ENCODE measurements at places on chromosomes 5 and 9.

DNA sequence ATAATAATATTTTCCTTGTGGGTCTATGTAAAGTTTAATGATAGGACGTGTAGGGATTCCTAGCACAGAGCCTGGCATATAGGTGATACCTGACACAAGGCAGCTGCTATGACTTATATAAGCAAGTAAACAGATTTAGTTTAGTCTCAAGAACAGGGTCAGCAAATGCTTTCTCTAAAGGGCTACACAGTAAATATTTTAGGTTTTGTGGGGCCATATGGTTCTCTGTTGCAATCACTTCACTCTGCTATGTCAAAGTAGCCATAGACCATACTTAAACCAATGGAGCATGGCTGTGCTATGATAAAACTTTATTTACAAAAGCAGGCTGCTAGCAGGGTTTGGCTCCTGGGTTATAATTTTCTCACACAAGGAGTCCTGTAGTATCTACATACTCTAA, 204.8 kb upstream of the KLF4 start:
- DNase-seq: no peak

DNA sequence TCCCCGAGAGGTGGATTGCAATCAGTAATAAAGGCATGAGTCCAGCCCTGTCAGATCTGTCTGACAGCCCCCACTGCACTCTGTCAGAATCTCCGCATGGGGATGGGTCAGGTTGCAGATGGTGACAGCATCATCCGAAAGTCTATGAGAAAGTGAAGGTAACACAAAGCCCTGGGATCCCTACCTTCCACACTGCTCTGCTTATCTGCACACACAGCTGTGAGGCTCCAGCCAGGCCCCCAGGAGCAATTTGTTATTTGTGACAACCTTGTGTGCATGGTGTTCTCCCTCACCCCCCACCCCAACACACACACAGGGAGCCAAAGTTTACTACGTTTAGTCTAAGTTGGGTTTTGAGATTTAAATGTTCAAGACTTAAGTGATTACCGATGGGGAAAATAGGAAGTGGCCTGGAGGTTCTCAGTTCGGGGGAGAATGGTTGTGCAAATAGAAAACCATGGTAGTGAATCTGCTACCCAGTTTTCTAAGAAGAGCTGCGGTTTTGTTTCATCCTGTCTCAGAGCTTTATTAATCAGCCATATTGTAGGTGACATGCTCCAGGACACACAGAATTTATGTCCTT, 92.7 kb downstream of the SV2C start:
- peak; percentile 59 for DNase-seq

GRCh38 chr9:75889977-75890471, 449 bp upstream of the PCSK5 start:
- no peak for DNase-seq

DNA sequence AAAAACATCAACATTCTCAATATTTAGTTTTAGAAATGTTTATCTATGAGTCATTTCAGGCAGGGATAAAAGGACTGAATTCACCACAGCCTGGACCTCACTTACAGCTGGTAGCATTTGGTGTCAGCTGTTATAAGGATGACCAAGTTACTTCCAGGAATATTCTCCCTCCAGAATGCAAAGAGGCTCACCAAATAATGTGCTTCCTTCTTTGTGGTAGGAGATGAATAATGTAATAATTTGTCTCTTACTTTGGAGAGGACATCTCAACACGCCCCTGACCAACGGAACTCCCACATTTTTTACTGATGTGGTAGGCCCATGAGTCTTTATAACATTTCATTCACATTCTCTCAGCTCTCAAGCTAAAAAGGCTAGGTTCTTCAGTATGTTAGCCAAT, 825.9 kb upstream of the GRAMD2B start:
- DNase-seq: no peak

DNA sequence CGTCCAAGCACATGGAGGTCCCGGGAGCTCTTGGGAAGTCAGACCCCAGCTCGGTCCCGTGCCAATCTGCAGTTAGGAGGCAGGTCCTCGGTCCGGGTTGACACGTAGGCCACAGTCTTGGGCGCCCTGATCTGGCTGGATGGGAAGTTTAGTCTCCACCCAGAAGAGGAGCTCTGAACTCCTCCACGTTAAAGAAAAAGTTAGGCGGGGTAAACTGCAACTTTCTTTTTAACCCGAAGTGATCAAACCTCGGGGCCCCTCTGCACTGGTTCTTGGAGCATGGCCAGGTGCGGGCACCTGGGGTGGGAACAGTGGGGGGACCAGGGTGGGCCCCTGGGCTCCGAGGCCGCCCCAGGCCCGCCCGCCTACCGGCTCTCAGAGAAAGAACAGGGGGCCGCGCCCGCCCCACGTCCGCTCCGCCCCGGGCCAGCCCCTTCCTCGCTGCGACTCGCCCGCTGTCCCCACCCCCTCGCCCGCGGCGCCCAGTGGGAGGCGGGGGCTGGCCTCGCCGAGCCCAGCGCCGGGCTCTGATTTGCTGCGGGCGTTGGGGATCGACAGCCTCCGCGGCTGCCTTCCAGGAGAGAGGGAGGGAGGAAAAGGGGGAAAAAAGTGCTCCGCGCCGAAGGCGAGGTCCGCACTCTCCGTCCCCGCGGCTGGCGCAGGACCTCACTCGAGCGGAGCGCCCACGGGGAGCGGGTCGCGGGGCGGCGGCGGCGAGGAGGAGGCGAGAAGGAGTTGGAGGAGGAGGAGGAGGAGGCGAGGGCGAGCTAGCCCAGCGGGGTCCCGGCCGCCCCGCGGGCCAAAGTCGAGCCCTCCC, at the start of gene COL5A1:
Gene COL5A1, plus strand, starts transcription at position 631 of the 817 bp plus-strand sequence. CDS start 385 bp downstream, outside the sequence.
- DNase-seq: no peak

- no peak for DNase-seq
Observed at GRCh38 chr9:133090187-133090586, 28.4 kb downstream of the CEL start.

DNA sequence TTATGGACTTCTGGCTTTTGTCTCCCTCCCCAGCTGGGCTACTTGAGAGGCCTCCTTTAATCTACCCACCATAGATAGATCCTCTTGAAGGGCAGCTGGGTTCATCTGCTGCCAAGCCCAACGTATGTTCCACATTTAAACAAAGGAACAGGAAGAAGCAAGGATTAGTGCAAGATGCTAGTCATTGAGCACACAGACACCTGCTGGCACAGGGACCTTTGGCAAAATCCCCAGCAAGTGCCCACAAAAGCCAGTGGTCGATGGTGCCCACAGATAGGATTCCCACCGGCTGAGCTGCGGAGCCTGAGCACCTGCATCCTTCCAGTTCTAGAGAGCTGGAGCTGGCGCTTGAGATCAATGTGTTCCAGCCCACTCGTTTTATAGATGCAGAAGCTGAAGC, 57.7 kb upstream of the SHB start:
- no peak for DNase-seq

- no peak for DNase-seq
Observed at GRCh38 chr5:3842591-3842990, 247.0 kb downstream of the IRX1 start.

DNA sequence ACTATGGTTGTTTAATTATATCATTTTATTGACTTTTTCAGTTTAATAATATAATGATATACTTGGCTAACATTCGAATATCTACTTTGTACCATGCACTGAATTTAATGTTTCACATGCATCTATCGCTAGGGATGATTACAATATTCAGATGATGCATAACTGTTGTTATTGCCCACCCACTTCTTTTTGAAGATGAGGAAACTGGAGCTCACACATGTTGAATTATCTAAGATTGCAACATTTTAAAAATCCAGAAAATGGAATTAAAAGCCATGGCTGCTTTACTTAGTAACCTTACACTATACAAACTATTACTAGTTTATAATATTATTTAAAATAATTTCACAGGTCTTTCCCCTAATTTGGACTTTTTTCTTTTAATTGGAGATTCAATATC, 171.7 kb downstream of the TLR4 start:
- DNase-seq: no peak

DNA sequence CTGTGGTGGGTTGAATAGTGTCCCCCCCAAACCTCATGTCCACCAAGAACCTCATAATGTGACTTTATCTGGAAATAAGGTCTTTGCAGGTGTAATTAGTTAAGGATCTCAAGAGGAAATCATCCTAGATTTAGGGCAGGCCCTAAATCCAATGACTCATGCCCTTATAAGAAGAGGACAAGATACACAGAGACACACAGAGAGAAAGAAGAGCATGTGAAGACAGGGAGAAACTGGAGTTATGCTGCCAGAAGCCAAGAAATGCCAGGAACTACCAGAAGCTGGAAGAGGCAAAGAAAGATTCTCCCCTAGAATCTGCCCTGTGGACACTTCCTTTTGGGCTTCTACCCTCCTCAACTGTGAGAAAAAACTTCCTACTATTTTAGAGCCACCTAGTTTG, 8.8 kb downstream of the FAM13B start:
- no peak for DNase-seq

DNA sequence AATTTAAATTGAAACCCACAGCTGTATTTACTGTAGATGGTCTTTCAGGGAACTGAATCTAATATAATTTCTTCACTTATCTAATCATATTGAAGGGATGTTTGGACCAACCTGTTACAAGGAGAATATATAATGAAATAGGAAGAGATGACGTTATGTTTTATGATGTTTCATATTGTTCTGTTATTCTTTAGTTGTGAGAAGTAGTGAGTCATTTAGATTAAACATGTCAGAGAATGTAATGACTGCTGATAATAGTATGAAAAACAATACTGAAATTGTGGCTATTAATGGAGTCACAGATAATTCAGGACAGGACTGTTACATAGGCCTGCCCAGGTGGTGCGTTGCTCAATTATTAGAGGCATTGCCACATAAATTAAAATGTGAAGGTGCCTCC, 1993.4 kb downstream of the EFNA5 start:
- DNase-seq: no peak

DNA sequence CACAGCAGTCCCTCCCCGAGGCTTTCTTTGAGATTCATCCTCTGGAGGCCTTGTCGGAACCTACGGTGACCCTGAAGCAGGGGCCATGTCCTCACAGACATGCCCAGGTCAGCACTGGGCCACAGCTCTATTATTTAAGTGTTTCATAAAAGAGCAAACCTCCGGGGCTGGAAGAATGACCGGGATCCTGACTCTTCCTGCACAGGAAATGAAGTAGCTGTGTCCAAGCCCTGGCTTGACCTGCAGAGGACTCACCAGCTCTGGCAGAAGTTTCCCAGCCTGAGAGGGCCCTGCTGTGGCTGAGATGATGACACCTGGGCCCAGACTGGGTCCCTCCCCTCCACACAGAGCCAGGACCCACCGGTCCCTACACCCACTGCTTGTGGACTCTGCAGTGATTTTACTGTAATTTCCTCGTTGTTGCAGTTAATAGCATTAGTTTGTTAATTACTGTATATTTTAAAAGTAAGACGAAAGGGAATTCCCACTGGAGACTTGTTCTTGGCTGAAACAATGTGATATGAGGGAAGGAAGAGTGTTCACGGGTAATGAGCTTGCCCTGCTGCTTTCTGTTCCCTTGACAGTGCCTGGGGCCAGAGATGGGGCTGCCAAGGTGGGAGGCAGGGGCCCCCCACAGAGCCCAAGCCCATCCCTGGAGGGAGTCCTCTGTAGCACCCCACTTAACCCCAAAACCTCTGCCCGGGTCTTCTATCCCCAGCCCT, 72.2 kb downstream of the PCDH1 start:
- no peak for DNase-seq

GRCh38 chr5:28286566-28286965, 1248.2 kb upstream of the CDH9 start:
- no peak for DNase-seq

DNA sequence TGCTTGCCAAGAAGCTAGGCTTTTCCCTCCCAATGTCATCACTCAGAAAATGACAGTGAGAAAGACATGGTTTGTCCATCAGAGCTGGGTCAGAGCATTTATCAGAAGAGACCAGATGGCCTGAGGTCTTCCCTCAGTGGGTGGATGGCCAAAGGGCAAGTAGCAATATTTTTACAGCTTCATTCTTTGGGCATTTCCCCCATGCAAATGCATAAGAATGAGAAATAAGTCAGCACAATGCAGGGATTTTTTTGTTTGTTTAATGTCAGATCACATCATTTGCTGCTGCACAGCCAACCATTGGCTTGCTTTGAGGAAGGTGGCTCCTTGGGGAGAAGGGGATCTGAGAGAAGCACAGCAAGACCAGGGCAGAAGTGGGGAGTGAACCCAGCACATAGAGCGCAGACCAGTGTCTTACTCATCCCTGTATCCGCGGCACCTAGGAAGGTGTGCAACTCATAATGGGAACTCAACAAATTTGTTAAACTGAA, 209.6 kb downstream of the SEMA6A start:
- DNase-seq: no peak

GRCh38 chr5:150612905-150613670, 27.4 kb upstream of the SYNPO start:
- no peak for DNase-seq

DNA sequence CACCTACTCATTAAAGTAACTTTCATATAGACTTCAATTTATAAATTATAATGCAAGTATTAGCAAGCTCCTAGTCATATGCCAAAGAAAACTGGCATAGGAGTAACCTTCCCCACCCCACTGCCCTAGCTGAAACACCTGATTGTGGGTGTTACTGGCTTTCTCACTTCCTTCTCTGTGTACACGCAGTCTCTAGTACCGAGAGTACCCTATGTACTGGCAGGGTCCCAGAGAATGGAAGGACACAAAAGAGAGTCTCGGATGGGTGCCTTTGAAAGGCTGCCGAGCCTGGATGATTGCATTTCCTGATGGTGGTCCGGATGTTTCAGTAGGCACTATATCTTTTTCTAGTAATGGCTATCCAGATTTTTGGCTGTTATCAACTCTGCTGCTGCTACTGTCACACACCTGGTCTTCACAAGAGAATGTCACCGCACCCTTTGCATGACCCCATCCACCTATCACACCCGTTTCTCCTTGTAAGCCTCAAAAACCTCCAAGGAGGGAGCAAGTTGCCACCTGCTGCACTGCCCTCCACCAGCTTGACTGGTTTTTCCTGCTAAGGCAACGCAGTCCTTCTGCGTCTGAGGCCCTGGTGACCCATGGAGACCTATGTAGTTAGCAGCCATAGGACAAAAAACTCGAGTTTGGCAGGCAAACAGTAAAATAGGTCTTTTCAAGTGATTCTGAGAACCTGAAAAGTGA, 53.8 kb upstream of the CLINT1 start:
- DNase-seq: no peak

DNA sequence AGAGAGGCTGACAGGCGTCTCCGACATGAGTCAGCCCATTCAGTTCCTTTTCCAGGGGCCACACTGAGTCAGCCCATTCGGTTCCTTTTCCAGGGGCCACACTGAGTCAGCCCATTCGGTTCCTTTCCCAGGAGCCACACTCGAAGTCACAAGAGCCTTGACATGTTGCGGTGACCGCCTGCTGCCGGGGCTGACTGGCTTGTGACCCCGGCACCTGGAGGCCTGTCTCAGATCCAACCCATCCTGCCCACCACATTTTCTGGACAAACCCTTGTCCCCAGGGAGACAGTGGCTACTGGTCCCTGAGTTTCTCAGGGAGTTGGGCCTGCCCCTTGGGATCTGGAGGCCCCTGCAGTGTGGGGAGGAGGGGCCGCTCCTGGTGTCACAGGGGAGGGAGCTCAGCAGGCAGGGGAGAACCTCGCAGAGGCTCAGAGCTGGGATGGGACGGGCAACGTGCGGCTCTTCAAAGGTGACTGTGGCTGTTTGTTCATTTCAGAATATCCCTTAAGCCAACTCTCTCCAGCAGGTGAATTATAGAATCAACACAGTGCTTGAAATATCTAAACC, 40.5 kb upstream of the LPCAT1 start:
- no peak for DNase-seq

GRCh38 chr9:136784997-136785361, 6.2 kb upstream of the TMEM141 start:
- no peak for DNase-seq

- DNase-seq: no peak
Observed at GRCh38 chr5:80082731-80083100, 47.6 kb downstream of the THBS4 start.

- no peak for DNase-seq
Observed at GRCh38 chr5:45737153-45737552, 41.0 kb upstream of the HCN1 start.

GRCh38 chr9:95570646-95571045, 53.9 kb upstream of the PTCH1 start:
- no peak for DNase-seq

All from GM19239 (cell line).